ENCODE measurements at places on chromosomes 3 and 15. TPM values are rescaled to one million over a fixed set of nuclear protein-coding genes. Genes with fewer than 3 reads are reported as not detected.

- no peaks in the 10 kb centered on the region for H3K36me3 ChIP-seq
- DNase-seq: no peak
- H3K27me3 ChIP-seq: no peaks in the 10 kb centered on the region
- no peaks in the 10 kb centered on the region for H3K4me1 ChIP-seq
These were observed 781.2 kb downstream of the ROBO1 start for GRCh38 chr3:78986416-78987101.

GRCh38 chr15:91891788-91892345 is 38.4 kb downstream of the SLCO3A1 start:
- DNase-seq: no peak
- H3K36me3 ChIP-seq: no peaks in the 10 kb centered on the region
- peaks cover 4% of the 10 kb centered on the region for H3K4me1 ChIP-seq
- no peak overlapping the region for H3K27ac ChIP-seq

DNA sequence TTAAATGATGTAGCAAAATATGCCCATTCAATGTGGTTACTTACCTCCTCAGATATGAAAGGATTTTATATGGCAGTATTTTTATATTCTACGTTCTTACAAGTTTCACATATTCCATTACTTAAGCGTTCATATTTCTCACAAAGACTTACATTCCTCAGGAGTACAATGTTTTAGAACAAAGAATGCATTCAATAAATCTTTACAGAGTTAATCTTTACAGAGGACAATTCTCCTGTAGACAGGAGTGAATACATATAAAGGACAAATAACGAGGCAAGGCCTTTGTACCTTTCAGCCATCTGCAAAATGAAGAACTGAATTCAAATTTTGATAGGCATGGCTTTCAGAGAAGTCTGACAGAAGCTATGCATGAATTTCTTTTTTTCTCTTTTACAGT is 1.9 kb downstream of the ZNF80 start:
- H3K4me3 ChIP-seq: no peak overlapping the region
- H3K27me3 ChIP-seq: no peaks in the 10 kb centered on the region
- no peak for DNase-seq

DNA sequence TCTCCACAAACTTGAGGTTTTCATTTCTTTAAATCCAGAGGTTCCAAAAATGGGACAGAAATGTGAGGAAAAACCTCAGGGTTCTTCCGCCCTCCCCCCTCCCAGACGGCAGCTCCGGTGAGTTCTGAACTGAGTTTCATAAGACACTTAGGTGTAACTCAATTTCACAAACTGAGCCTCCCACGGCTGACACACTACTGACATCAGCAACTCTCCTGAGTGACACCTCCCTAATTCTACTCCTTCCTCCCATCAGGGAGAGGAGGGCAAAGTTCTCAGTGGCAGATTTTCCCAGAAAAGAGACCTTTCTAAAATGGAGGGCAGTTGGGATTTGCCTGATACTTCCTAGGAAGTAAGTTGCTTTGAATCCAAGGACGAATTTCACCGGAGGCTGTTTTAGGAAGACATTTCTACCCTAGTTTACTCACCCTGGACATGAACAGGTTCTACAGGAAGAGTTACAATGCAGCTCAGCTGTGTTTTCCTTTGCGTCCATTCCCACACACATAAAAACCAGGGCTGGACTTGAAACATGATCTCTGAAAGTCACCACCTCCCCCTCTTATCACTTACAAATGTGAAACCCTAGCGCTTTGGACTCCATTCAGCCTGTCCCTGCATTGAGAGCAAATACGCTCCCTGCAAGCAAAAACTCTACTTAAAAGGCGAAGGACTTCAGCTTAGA is 78.1 kb upstream of the LMOD3 start:
- no peak overlapping the region for H3K4me3 ChIP-seq
- H3K36me3 ChIP-seq: no peaks in the 10 kb centered on the region
- no peak overlapping the region for H3K27ac ChIP-seq
- no peaks in the 10 kb centered on the region for H3K4me1 ChIP-seq
- peak; percentile 65 for DNase-seq

DNA sequence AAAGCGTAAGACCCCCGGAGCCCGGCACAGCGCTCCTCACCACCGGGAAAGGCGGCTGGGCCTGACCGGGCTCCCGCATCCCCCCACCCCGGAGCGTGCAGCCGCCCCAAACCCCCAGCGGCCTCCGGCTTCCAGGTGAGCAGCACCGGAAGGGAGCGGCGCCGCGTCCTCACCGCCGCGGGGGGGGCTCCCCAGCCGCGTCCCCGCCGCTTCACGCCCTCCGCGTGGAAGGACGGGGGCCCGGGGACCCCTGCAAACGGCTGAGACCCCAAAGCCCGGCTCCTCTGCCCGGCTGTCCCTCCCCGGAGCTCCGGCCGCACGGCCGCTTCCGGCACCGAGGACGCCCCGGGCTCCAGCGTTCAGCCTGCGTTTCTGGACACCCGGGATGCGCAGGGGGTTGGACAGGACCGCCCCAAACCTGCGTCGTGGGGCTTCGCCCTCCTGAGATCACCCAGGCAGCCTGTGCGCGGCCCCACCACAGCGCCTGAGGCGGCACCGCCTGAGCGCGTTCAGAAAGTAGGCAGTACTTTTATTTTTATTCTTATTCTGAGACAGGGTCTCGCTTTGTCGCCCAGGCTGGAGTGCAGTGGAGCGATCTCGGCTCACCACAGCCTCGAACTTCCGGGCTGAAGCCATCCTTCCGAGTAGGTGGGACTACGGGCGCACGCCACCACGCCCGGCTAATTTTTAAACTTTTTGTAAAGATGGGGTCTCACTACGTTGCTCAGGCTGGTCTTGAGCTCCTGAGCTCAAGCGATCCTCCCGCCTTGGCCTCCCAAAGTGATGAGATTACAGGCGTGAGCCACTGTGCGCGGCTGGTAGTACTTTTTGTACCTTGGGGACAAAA is 51.6 kb upstream of the BLM start:
- H3K27me3 ChIP-seq: no peaks in the 10 kb centered on the region
- peaks cover 11% of the 10 kb centered on the region for H3K4me1 ChIP-seq
- peak overlapping the region; percentile 85 for H3K27ac ChIP-seq
- DNase-seq: peak; percentile 62
- peak overlapping the region; percentile 53 for H3K4me3 ChIP-seq

- no peaks in the 10 kb centered on the region for H3K36me3 ChIP-seq
- H3K4me1 ChIP-seq: no peaks in the 10 kb centered on the region
- H3K27ac ChIP-seq: no peak overlapping the region
- DNase-seq: no peak
- peaks cover 12% of the 10 kb centered on the region for H3K27me3 ChIP-seq
These were observed 461.7 kb upstream of the PROK2 start for GRCh38 chr3:72246685-72247084.

DNA sequence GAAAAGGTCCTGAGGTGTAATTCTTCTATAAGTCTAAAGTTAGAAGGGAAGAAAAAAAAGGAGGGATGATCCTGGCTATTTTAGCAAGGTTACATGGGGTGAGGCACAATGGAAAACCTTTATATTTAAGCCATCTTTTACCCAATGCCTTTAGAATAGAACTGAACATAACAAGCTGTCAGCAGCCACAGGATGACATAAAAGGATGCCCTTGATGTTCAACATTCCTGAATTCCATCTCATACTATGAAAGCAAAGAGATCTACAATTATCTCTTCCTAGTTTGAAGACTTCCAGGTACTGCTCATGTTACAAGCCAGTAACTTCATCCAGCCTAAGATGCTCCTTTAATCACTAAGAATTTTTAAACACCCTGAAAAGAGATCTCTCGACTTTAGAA is 26.9 kb downstream of the NEK10 start:
- H3K27me3 ChIP-seq: no peaks in the 10 kb centered on the region
- H3K4me1 ChIP-seq: no peaks in the 10 kb centered on the region
- H3K36me3 ChIP-seq: no peaks in the 10 kb centered on the region
- H3K4me3 ChIP-seq: no peak overlapping the region

DNA sequence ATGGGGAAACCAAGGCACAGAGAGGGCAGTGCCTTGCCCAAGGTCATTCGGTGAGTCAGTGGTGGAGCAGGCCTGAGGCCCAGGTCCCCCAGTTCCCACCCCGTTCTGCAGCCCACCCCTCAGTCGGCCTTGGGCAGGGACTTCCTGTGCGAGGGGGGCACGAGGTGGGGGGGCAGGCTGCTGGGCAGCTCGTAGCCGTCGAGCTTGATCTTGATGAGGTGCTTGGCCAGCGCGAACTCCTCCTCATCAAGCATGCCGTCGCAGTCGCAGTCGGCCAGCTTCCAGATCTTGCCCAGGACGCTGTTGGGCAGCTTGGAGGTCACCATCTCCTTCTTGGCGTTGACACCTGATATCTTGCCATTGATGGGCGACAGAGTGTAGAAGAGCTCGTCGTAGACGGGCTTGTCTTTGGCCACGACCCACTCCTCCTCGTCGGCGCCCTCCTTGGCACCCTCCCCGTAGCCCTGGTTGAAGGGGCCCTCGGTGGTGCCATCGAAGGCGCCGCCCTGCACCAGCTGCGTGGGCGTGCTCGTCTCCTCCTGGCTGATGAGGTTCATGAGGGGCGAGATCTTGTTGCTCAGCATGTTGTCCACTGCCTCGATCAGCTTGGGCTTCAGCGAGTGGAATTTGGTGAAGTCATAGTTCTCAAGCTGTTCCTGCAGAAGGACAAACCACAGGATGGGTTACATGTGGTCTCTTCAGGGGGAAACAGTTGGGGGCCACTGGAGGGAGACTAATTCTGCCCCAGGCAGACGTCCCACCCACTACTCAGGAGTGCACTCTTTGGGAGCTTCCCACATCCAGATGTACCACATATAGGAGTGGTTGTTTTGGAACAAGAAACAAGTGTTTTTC is 6.9 kb upstream of the SPTBN5 start:
- H3K4me3 ChIP-seq: no peak overlapping the region
- H3K27ac ChIP-seq: no peak overlapping the region
- peaks cover 10% of the 10 kb centered on the region for H3K36me3 ChIP-seq
- no peaks in the 10 kb centered on the region for H3K4me1 ChIP-seq

DNA sequence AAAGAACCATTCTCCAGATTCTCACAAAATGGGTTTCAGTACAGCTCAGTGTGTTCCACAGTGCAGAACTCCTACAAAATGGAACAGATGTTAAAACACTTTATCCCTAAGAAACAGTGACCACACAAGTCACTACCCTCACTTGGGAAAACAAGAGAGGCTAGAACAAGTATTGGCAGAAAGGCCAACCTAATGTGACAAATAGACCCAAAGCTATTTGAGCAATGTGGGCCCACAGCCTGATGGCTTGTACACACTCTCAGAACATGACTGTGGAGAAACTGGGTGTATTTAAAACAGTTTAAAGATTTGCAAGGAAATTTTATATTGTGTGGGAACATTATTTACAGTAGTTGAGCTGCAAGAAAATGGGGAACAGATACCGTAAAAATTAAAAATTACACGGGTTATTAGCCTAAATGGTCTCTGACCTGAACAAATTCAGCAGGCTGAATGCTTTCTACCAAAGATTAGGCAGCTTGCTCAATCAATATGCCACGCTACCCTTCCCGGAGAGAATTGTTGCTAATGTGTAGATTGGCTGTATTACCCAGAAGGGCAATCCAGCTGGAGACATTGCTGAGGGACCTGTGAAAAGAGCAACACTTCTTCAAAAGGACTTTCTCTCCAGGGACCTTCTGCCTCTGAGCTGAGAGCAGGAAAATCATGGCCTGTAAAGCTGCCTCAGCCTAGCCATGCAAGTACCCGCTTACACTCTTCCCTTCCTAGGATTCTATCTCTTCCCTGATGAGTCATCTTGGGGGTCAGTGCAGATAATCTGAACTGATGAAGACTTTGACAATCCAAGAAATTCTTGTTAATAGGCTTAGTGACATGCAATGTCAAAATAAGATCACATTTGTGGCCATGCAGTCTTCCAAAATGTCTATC is 97.1 kb downstream of the STRIT1 start:
- no peak overlapping the region for H3K4me3 ChIP-seq
- no peak for DNase-seq
- H3K4me1 ChIP-seq: no peaks in the 10 kb centered on the region
- H3K27ac ChIP-seq: no peak overlapping the region
- no peaks in the 10 kb centered on the region for H3K27me3 ChIP-seq
- no peaks in the 10 kb centered on the region for H3K36me3 ChIP-seq

DNA sequence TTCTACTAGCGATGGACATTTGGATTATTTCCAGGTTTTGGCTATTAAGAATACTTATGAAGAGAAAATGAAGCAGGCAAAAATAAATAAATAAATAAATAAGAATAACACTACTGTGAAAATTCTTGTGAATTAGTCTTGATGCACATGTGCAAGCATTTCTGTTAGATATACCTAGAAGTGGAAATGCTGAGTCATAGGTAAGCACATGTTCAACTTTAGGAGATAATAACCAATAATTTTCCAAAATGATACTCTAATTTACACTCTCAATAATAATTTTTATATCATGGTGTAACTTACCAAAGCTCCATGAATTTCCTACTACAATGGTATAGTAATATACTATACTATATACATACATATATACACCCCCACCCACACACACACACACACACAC is 23.4 kb downstream of the EMC4 start:
- no peaks in the 10 kb centered on the region for H3K4me1 ChIP-seq
- no peaks in the 10 kb centered on the region for H3K27me3 ChIP-seq
- no peak overlapping the region for H3K4me3 ChIP-seq
- no peak overlapping the region for H3K27ac ChIP-seq

- peaks cover 3% of the 10 kb centered on the region for H3K4me1 ChIP-seq
- H3K4me3 ChIP-seq: no peak overlapping the region
- no peak overlapping the region for H3K27ac ChIP-seq
- DNase-seq: no peak
- peaks cover 3% of the 10 kb centered on the region for H3K27me3 ChIP-seq
These were observed 103.3 kb downstream of the WDR76 start for GRCh38 chr15:43930079-43930478.

- H3K36me3 ChIP-seq: no peaks in the 10 kb centered on the region
- H3K4me3 ChIP-seq: no peak overlapping the region
- no peaks in the 10 kb centered on the region for H3K27me3 ChIP-seq
- H3K27ac ChIP-seq: no peak overlapping the region
- H3K4me1 ChIP-seq: no peaks in the 10 kb centered on the region
These were observed 2.1 kb downstream of the SLC41A3 start for GRCh38 chr3:126081618-126082361.

GRCh38 chr3:143215059-143215458 is 95.5 kb downstream of the CHST2 start:
- DNase-seq: no peak
- no peaks in the 10 kb centered on the region for H3K36me3 ChIP-seq
- H3K27ac ChIP-seq: no peak overlapping the region
- H3K27me3 ChIP-seq: no peaks in the 10 kb centered on the region
- H3K4me1 ChIP-seq: no peaks in the 10 kb centered on the region

DNA sequence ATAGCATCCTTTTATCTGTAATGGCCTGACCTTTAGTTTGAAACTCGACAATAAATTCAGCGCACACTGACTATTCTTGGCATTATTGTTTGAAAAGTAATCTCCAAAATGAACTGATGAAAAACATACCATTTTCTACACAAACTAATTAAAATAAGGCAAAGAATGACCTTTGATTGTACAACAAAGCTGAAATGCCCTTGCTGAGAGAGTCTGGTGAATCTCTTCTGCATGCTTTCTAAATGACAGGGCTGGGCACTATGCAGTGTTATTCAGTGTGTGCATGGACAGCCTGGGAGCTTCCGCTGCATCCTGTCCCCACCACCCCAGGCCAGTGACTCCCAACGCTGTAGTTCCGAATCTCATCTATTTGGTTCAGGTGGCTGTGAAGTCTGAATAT is 530.8 kb downstream of the FOXP1 start:
- no peak for DNase-seq
- H3K27ac ChIP-seq: no peak overlapping the region
- no peaks in the 10 kb centered on the region for H3K27me3 ChIP-seq
- peaks cover 32% of the 10 kb centered on the region for H3K4me1 ChIP-seq
- H3K4me3 ChIP-seq: no peak overlapping the region

LCTL gene
- 0.26 TPM for total RNA-seq

COL6A5 gene
- total RNA-seq: under 0.01 TPM

TEX55 gene
- total RNA-seq: not detected

FETUB gene
- total RNA-seq: not detected

SYNM gene
- total RNA-seq: 8.6 TPM

ALDH1A2 gene
- 7.7 TPM for total RNA-seq

GOLGA8O gene
- 0.99 TPM for total RNA-seq

PCNP gene
- 117 TPM for total RNA-seq

Measured in fibroblast of lung (primary cell).